ENCODE measurements at places on chromosomes 4 and X.

GRCh38 chr4:190020790-190021717 lies 6.0 kb downstream of the FRG2 start:
- DNase-seq: no peak

DNA sequence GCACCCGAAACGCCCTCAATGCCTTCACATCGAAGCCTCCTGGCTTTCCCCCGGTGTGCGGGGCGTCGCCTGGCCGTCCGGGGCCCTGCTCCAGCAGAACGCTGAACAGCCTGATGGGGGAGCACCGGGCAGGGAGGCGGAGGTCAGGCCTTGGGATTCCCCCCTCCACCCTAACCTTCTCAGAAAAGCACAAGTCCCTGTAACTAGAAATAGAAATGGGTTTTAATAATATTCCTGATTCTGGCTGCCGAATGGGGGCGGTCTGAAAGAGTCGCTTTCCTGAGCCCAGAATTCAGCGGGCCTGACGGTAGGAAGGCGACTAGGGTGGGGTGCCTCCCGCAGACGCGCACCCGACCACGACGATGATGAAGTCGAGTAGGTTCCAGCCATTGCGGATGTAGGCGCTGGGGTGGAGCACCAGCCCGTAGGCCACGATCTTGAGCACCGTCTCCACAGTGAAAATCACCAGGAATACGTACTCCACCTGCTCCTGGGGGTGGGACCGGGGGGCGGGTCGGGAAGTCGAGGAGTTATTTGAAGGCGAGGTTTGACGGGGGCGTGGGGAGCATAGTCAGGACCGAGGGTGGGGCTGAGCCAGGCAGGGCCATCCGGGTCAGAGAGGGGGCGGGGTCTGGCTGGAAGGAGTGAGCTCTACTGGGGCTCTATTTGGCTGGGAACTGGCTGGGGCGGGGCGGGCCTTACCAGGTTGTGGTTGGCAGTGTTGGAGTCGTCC lies 2.5 kb downstream of the CACNA1F start:
- peak; percentile 11 for DNase-seq

DNA sequence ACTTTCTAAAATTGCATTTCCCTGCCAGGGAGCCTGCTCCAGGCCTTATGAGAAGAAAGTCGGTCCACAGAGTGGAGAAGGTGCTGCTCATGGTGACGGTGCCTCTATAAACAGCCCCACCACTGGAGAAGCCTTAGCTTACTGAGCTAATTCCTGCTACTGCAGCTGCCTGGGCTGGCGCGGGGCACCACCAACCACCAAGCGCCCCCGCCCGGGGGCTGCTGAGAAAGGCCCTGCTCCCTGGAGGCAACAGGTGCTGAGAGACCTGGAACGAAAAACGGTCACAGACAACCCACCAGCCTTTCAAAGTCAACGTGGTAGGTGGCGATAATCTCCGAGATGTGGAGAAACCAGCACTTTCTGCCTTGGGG lies 2.9 kb downstream of the HCFC1 start:
- DNase-seq: no peak

DNA sequence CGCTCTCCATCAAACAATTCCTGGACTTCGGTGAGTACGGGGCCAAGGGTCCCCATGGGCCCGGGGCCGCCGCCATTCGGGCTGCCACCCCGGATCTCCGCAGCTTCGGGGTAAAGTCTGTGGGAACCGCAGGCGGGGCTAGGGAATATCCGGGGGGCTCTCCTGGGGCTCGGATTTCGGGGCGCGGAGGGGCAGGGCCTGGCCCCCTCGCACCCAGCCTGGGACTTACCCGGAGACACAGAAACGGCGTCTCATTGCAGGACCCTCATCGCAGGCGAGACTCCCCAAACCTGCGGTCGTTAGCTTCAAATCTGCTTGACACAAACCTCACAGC lies 413 bp downstream of the PDK3 start:
- DNase-seq: no peak

- DNase-seq: no peak
Observed at GRCh38 chrX:3176439-3176820, 135.2 kb downstream of the ARSF start.
